ENCODE measurements at places on chromosomes 2 and 18.
A peak's percentile ranks its signal among the peaks of the same experiment; 100 is the strongest.

DNA sequence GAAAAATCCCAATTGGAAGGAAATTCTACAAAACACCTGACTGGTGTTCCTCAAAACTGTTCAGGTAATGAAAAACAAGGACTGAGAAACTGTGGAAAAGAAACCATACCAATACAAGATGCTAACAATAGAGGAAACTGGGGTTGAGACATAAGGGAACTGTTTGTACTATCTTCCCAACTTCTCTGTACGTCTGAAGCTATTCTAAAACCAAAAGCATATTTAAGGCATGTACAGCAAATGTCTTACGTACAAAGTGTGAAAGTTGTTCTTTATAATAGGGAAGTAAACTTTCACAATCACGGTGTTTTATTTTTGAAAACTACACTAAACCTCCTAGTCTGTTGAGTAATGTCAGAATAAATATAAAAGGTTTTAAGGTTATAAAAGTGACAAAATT, 776.1 kb upstream of the RAB6C start:
- DNase-seq, result no peak

GRCh38 chr2:234136461-234136860, 86.0 kb downstream of the SPP2 start:
- no peak for DNase-seq

- DNase-seq, result no peak
Observed at GRCh38 chr2:181223234-181223633, 234.0 kb upstream of the ITGA4 start.

GRCh38 chr2:2613279-2614199, 282.5 kb upstream of the MYT1L start:
- peak; percentile 33 for DNase-seq

- DNase-seq, result no peak
Observed at GRCh38 chr2:238136820-238137537, 1.5 kb upstream of the KLHL30 start.

DNA sequence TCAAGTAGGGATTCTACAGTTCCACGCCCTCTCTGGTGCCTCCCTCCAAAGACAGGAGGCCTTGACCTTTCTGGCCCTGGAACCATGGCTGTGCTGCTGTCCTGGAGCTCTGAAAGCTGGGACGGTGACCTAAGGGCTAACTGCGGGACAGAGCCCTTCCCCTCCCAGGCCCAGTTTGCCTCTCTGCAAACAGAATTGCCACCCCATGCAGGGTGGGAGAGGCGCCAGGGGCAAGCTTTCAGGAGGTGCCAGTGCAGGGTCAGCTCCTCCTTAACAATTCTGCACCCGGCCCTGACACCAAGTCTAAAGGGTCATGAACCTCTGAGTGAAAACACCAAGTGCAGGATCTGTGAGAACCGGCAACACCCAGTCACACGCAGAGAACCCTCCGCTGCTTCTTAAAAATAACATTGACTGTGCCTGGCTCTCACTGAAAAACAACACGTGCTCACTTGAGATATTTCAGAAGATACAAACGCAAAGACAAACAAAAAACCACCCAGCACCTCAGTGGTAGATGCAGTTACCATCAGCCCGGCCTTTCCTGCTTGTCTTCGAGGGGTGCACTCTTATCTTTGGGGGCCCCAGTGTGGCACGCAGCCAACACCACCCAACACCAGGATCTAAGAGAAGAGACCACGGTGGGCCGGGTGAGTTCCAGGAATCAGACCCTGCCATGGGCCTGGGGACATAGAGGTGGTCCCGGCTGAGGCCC, 1.1 kb upstream of the SNED1 start:
- DNase-seq, result no peak

- no peak for DNase-seq
Observed at GRCh38 chr2:158647436-158648231, 147.5 kb upstream of the DAPL1 start.

- no peak for DNase-seq
Observed at GRCh38 chr2:8589721-8590120, 92.1 kb upstream of the ID2 start.

DNA sequence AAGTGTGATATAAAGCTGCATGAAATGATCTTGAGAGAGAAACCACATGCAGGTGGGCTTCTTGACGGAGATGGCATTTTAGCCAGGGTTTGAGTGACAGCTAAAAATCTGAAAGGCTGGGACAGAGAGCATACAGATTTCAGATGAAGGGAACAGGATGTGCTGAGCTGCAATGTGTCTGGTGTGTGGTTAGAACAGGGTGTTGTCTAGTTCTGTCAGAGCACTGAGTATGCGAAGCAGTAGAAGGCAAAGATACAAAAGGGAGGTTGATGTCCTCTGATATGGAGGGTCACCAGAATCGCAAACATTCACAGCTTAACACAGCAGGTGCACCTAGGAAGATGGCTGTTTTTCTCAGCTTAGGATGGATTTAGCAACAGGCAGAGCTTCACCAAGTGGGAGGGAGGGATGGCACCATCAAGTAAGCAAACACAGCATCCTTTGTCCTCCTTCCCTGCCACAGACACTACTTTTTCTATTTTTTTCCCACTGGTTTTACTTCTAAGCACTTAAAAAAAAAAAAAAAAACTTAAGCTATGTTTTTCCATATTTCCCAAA, 182.5 kb downstream of the TMX3 start:
- DNase-seq, result no peak

DNA sequence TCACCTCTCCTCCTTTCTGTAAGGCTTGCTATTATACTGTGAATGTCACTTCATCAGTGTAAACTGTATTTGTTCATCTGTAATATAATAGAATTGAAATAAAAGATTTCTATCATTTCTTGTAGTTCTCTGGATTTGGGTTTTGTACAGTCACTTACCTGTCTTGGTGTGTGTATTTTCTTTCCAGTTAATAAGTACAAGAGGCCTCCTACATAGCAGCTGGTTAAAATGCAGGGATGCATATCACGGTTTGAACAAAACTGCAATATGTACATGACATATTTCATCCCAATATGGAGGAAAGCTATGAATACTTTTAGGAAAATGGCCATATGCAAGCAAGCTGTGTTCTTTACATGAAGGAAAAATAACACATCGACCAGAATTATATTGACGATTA, 5.4 kb upstream of the STAT1 start:
- DNase-seq, result no peak

DNA sequence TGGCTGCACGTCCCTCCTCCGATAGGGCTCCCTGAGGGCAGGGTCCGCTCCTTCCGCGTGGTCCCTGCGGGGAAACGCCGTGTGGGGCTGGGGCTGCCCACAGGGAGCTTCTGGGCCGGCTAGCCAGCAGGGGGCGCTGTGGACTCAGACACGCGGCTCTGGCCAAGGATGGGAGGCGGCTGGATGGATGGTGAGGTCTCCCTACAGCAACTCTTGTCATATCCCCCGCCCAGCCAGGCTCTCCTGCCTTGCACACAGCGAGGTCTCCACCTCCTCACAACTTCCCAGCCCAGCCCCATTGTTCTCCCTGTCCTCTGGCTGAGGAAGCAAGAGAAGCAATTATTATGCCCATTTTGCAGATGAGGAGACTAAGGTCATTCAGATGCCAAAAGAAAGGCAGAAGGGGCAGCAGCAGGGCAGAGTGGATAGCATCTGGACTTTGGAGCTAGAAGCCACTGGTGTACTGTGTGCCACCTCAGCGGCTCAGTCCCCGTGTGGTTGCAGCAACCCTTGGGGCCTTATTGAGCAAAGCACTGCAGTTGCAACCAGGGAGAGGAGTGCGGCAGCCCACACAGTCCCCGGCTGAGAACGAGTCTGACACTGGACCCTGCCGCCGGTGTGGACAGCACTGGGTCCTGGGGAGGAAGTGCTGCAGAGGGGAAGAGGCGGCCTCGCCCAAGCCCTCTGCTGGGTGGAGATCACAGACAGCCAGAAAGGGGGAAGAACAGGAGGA, 99.0 kb downstream of the ZFP36L2 start:
- DNase-seq, result peak; percentile 88

GRCh38 chr2:101264360-101264939, 11.8 kb downstream of the CNOT11 start:
- no peak for DNase-seq

DNA sequence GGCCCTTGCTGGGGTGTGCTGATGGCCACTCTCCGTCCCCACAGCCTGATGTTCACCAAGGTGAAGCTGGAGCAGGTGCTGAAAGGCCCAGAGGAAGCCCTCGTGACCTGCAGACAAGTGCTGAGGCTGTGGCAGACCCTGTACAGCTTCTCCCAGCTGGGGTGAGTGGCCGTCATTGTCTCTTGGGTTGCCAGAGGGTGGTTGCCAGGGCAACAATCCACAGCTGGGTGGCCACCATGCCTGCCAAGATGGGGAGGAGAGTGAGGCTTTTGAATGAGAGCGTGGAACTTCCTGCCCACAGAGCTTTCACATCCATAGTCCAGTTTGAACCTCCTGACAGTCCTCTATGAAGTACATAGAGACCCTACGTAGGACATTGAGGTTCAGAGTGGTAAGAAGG, 108.8 kb downstream of the STPG4 start:
- no peak for DNase-seq

All from stimulated activated CD8-positive, alpha-beta memory T cell treated with anti-CD3 and anti-CD28 coated beads, Interleukin-4, amount 100 ng/mL, for 1 hour (primary cell).